ENCODE measurements at places on chromosomes 6 and 20.

DNA sequence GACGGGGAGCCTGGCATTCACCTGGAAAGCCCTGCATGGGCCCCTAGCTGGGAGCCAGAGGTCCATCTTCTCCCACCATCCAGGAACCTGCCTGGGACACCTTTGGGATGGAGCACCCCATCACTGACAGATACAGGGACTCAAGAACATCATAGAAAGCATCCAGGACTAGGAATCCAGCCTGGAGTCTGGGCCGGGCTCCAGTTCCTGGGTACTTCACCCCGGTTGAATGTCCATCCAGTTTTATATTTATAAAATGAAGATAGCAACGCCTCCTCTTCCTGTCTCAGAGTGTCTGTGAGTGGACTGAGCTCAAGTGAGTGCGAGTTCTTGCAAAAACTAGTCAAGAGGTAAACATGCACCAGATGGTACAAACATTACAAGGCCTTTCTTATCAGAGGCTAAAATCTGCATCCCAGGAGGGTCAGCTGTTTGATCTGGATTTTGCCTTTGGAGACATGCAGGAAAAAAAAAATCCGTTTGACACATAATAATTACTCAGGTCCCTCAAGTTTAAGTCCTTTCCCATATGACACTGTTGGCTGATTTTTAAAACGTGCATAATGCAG lies 27.4 kb downstream of the ZC3H12D start:
- no peak for DNase-seq

GRCh38 chr6:170206317-170206621 lies 84.6 kb downstream of the DLL1 start:
- no peak for DNase-seq

GRCh38 chr6:132648356-132648755 lies 10.6 kb downstream of the TAAR1 start:
- DNase-seq: no peak

DNA sequence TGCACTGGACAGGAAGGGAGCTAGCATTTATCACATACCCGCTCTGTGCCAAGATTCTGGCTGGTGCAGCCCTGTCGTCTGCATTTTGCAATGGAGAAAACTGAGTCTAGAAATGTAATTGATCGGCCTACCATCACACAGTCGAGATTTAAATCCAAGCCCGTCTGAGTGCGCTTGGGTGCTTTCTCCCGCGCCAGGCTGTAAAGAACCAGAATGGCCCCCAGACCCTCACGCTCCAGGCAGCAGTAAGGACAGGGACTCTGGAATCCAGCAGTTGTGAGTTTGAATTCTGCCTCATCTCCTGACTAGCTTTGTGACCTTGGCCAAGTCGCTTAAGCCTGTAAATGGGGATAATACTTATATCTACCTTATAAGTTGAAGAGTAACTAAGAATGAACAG lies 10.8 kb downstream of the DYNLRB1 start:
- DNase-seq: no peak

DNA sequence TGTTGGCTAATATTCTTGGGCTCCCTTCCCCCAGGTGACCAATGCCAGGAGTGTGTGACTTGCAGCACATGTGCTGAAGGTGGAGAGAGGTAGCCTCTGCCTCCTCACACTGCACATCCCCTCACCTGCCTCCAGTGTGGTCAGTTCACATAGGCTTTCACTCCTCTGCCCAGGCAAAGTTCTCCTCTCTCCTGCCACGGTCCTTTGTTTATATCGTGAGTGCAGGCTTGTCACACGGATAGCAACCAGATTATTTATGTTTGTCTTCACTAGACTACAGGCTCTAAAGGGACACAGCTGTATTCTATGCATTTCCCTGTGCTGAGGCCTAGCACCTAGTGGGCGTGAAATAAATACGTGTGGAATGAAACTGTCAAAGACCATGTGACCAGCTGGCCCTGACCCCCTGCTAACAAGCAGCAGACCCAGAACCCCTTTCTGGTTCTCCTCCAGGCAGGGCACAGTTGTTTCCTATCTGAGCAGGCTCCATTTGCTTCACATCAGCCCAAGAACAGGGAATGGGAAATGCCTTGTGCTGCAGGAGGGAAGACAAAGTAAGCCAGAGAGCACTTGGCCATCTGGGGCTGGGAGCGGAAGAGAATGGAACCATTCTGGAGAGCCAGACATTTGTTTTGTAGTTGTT lies 42.3 kb downstream of the UNC5CL start:
- no peak for DNase-seq

DNA sequence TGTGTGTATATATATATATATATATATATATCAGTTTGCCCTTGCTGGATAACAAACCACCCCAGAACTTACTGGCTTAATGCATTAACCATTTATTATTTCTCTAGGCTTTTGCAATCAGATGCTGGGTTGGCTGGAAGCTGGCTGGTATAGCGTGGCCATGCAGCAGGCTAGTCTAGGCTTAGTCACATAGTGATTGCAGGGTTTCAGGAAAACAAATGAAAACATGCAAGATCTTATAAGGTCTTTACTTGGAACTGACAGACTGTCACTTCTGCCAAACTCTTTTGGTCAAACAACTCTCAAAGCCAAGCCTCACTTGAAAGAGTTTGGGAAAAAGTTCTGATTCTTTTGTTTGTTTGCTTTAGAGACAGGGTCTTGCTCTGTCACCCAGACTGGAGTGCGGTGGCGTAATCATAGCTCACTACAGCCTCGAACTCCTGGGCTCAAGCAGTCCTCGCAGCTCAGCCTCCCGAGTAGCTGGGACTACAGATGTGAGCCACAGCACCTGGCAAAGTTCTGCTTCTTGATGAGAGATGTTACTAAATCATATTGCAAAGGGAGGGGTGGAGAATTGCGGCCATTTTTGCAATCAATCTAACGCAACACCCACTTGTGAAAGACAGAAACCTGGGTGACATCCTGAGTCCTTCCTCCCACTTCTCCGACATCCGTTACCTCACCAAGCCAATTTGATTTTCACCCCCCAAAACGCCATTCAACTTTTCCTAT lies 74.6 kb upstream of the RNF24 start:
- DNase-seq: no peak

DNA sequence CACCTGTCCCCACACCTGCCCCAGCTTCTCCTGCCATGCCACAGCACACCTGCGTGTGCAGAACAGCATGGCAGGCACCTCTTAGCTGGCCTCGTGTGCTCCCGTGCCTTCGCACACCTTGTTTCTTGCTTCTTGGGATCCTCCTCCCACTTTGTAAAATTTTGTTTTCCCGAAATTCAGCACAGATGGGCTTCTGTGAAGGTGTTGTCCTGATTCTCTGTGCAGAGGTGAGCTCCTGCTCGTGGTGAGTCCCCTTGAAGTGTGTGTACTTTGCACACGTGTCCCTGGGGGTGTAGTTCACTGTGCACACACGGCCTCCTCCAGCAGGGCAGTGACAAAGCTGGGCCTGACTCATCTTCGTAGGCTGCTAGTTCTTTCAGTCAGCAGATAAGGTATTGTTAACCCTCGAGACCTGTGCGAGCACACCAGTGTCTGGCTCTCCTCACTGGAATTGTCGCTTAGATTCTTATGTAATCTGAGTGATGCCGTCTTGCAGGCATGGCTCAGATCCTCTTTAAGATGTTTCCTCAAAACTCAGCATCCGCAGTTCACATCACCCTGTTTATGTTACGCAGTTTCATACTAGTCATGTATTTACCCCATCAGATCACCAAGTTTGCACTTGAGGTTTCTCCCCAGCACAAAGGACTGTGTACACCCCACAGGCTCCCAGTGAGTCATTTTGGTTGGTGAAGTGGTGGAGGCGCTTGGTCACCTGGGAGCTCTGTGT lies 77.7 kb downstream of the CDYL start:
- no peak for DNase-seq

GRCh38 chr6:170265655-170266054 lies 25.2 kb downstream of the DLL1 start:
- DNase-seq: no peak

- DNase-seq: no peak
Observed at GRCh38 chr6:36387440-36388303, at the start of gene ETV7. ETV7 (minus strand) TSS chr6:36387669; CDS start chr6:36387541, 128 bp downstream.

DNA sequence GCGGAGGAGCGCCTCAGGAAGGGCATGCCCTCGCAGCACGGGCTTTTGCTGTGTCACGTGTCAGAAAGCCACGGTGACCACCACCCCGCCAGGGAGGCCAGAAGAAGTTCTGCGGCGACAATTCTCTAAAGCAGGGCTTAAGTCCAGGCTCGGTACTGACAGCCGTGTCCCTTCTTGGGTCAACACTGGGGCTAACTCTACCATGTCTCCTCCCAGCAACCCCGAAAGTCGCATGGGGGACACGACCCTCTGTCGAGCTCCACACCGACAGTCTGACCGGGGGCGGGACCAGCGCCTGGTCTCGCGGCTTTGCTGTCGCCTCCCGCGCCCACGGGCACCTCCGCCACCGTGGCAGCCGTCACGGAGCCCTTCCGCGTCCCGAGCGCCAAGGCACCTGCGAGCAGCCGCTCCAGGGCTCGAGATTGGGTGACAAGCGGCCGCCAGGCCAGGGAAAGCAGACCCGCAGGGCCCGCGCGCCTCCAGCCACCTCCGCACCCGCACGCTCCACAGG lies 534 bp downstream of the NANP start:
- no peak for DNase-seq

DNA sequence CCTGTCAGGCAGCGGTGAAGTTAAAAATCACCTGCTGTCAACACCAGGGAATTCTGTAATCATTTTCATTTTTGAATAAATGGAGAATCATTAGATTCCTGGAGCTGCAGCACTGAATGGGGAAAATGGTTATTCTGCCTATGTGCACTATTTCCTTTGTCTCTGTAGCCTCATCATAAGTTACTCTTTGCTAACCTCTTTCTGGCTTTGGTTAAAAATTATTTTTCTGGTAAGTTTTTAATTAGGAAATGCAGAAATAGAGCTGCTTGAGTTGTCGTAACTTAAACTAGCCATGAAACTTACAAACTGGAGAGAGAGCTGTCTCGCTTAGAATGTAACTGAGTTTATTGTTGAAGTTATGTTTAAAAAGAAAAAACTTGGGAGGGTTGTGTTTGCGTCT lies 28.8 kb downstream of the ZFAND3 start:
- no peak for DNase-seq

- no peak for DNase-seq
Observed at GRCh38 chr20:63268256-63268655, 4.4 kb upstream of the ARFGAP1 start.

DNA sequence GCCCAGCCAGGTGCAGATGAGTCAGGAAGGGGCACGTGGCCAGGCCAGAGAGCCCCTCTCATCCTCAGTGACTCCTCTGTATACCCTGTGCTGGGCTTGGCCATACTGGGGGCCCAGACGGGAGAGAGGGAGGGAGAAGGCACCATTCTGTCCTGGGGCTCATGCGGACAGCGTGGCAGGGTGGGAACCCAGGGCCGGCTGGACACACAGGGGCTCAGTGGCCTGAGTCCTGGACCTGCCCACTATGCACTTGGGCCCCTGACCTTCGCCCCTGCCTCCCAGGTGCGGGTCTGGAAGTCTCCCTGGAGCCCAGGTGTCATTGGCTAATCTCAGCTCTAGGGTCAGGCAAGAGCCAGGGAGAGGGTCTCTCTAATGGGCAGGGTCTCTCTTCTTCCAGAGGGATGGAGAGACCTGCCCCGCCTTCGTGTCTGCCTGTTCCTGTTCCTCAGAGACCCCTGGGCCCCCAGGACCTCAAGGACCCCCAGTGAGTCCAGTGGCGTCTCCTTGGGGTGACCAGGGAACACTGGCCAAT lies 27.7 kb downstream of the COL20A1 start:
- no peak for DNase-seq

GRCh38 chr20:17520583-17520982 lies 10.6 kb downstream of the BFSP1 start:
- DNase-seq: no peak

- DNase-seq: no peak
Observed at GRCh38 chr6:88114838-88115237, 51.3 kb downstream of the CNR1 start.

GRCh38 chr6:28224131-28225055 lies 682 bp upstream of the ZSCAN9 start:
- no peak for DNase-seq

- no peak for DNase-seq
Observed at GRCh38 chr6:111796310-111796918, 76.8 kb downstream of the FYN start.

DNA sequence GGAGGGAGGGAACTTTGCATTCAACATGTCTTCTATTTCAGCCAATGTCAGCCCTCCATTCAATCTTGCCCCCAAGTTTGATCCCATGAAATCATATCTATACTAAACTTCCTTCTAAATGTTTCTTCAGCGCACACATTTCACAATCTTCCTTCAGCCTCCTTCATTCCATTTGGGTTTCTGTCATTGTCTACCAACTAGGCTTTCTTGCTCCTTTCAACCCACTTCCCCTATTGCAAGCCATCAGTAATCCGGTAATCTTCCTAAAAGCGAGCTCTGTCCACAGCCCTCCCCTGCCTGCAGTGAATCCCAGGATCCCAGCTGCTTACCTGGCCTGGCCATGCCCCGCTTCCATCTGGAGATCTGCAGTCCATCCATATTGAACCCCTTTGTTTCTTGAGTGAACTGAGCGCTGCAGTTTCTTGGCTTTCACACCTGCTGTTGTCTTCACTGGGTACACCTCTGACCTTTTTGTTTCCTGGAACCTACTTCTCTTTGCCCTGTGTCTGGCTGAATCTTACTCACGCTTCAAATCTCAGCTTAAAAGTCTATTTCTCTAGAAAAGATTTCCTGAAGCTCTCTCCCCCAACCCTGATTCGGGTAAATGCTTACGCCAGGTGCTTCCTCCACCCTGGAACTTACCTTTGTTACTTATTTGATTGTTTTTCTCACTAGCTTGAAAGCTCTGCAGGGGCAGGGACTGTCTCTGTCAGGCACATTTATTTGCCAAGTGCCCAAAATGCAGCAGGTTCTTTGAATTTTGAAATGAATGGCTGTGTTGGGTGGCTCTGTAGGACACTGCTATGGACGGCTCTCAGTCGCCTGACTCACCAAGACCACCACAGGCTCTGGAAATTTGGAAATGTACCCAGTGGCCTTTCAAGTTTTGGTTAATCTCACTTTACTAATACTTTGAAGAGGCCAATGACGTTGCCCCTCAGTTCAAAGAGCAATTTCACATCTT lies 50.3 kb downstream of the ADTRP start:
- no peak for DNase-seq

- no peak for DNase-seq
Observed at GRCh38 chr20:4632876-4633275, 88.8 kb upstream of the PRND start.

GRCh38 chr6:81475646-81476045 lies 276.8 kb downstream of the TENT5A start:
- no peak for DNase-seq

DNA sequence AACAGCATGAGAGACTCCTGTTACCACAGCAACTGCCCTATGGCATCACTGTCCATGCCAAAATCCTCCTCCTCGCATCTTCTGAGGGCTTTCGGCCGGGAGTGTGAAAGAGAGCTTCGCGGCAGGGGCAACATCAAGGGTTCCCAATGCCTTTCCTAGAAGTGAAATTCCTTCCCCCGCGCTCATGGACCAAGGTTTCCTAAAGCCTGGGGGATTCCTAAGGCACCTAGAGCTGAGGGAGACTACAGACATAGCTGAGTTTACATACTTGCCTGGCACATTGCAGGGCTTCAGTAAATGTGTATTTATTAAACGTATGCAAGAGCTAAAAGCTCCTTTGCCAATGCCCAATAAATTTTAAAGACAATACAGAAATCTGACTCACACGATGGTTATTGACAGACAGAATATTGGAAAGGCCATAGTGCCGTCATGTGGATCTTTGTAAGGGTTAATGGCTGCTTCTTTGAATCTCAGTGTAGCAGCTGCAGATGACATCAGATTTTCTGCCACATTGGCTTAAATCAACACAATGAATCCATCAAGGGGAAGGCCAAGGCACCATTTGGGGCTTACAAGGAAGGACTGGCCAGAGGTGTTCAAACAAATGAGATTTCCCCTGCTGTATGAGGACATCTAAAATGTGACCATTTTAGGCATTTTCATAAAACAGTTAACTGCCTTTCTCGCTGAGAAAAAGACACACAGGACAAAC lies 281.2 kb upstream of the JARID2 start:
- no peak for DNase-seq

Data from stimulated activated CD8-positive, alpha-beta memory T cell treated with anti-CD3 and anti-CD28 coated beads, Interleukin-4, amount 100 ng/mL, for 1 hour (primary cell).